ENCODE measurements at places on chromosomes 4 and X.

GRCh38 chrX:55450259-55450658, 1.7 kb upstream of the MAGEH1 start:
- peak; percentile 3 for DNase-seq

- peak; percentile 12 for DNase-seq
These were observed 121.6 kb upstream of the IGFBP7 start for GRCh38 chr4:57231781-57232180.

DNA sequence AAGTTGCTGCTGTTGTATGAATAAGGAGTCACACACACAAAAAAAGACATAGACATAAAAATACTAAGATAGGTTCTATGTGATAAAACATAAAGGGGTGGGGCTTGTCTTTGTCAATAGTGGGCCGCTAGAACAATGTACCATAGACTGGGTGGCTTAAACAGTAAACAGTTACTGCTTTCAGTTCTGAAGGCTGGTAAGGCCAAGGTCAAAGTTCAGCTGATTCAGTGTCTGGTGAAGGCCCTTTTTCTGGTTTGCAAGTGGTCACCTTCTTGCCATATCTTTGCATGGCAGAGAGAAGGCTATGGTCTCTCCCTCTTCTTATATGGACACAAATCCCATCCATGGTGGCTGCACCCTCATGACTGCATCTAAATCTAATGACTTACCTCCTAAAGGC, 1980.7 kb downstream of the PCDH7 start:
- DNase-seq = no peak

DNA sequence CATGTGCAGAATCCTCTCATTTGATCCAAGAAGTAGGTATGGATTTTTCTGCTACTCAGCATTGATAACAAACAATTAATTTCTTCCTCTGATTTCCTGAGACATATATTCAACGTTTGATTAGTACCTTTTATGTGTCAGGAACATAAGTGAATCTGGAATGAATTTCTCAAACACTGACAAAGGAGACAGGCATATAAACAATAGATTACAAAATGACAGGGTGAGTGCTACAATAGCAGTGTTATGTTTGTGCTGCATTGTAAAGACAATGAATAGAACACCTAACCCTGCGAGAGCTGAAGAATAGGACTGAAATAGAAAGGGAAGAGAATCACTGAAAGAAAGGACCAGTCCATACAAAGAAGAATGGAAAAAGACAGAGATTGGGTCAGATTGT, 52.9 kb downstream of the ARHGAP24 start:
- DNase-seq = no peak

DNA sequence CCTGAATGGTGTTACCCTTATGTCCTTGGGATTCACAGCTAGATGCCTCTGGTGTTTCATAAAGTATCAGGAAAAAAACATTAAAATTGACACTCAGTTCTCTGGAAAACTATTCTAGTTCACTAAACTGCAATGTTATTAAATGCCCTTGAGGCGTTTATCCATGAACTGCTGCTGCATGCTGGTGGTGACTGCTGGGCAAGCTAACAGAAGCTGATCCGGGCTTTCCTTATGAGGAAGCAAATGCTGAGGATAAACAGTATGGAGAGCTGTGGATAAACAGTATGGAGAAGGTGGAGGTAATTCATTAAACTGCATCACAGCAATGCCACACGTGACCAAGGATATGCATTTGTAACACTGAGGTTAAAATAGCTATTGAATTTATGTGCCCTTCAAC, 227.0 kb downstream of the NR3C2 start:
- no peak for DNase-seq

DNA sequence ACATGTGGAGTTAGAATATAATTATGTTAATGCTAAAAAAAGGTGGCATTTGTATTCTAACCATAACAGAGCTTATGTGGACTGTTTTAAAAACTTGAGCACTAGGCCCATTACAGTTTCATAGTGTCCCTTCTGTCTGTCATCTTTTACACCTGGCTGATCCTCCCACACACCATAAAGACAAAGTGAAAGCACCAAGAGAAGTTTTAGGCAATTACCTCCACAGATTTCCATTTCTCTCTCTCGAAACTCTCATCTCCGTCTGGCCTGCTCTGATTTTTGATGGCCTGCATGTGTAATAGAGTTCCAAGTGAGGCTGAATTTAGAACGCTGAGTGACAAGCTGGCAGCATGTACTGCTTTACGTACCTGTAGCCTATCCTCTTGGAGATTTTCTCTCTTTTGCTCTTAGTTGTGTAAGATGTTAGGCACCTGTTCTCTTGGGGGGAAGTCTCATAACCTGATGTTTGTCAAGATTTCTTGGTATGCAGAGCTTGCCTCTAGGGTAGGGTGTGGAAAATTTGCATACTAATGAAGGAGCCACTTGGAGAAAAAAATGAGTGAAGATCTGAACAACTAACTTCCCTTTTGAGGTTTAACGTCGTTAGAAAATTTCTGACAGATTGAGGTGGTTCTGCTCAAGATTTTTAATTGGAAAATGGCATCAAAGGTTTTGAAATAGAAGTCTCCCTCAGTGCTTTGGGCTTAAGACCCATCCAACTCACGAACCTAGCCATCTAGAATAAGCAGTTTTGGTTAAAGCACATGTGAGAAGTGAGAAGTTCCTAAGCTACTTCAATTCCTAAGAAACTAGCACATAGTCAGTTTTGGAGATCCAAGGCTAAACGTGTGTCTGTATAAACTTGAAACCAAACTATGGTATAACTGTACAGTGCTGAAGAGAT, 57.6 kb upstream of the RAP1GDS1 start:
- no peak for DNase-seq

- DNase-seq = peak; percentile 93
These were observed 558.9 kb downstream of the SPOCK3 start for GRCh38 chr4:166675411-166675810.

- DNase-seq = no peak
These were observed 8.3 kb downstream of the SLITRK2 start for GRCh38 chrX:145825896-145826295.

DNA sequence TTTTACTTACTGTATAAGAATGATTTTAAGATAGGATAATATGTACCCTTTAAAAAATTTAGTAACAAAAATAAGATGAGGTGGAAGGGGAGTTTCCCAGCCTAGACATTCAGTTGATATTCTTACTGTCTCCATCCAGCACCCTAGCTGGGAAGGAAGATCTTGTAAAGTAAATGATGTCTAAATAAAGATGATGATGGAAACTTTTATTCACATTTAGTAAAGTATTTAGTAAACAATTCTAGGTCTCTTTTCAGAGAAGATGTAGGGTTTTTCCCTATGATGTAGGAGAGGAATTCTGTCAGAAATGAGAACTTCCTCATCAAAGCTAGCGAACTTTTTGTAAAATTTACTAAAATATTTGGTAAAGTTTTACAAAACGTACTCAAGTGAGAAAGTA, 136.8 kb downstream of the RAPGEF2 start:
- no peak for DNase-seq

GRCh38 chr4:155026715-155027114, 181.7 kb upstream of the NPY2R start:
- DNase-seq = no peak

DNA sequence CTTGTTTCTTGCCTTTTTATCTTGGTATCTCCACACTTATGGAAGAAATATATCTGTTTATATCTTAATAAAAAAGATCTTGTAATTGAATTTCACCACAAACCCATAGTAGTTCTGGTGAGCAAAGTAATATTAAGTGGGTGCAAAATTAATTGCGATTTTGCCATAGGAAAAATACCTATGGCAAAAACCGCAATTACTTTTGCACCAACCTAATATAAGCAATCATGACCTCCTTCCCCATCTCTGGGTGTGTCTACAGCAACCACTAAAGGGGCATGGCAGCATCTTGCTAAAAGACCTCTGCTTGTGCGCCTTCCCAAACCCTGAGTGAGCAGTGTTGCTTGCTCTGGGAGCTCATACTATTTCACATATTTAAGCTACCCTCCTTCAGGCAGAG, 124.2 kb upstream of the GUCY1A1 start:
- DNase-seq = no peak

- DNase-seq = no peak
These were observed 366.6 kb upstream of the GRIA3 start for GRCh38 chrX:122817321-122817955.

GRCh38 chr4:25113915-25114904, 46.0 kb downstream of the SEPSECS start:
- DNase-seq = peak; percentile 57

DNA sequence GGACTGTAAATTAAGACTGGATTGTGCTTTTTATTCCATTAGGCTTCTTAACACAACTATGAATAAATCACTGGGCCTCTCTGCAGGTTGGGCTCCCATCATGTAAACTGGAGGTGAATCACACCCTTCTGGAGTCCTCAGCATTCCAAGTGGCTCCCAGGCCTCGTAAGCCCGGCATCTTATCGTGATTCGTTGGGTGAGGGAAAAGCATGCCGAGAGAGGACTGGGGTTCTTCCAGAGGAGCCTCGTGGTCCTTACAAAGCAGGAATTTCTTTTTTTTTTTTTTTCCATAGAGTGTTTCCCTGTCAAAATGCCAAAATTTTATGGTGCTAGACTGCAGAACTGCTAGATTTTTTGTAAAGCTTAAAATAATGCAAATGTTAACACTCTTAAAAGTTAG, 20.0 kb downstream of the CLDN22 start:
- peak; percentile 84 for DNase-seq

DNA sequence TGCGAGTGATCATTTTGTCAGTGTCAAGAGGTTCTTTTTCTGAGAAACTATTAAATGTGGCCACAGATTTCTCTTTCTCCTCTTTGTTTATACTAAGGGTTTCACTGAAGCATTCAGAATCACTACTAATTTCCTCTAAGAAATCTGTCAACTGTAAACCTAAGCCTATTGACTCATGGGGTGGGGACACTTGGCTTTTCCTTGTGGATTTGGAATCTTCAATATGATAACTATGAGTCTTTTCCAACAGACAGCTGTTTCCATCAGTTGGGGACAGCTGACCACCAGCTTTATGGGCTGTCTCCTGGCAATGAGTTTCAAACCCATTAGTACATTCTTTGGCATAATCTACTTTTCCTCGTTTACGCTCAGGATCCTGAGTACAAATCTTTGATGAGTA, 13.8 kb downstream of the PGRMC1 start:
- no peak for DNase-seq

- no peak for DNase-seq
These were observed 11.0 kb upstream of the TBC1D8B start for GRCh38 chrX:106791495-106791894.

DNA sequence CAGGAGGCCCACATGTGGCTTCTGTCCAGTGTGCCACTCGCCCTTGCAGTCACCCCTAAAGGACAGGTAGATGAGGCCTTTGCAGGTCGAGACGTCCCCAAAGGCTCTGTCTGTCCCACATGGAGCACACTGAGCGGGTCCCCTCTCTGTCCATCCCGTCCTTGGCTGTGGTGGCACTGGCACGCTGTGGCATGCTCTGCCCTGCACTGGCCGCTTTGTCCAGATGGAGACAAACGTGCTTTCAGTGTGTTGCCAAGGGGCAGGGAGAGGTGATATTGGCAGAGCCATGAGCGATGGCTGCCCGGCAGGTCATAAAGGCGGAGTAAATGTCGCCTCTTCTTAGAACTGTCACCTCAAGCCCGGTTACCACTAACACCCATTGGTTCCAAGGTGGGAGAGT, 86.9 kb upstream of the CLDN34 start:
- no peak for DNase-seq

DNA sequence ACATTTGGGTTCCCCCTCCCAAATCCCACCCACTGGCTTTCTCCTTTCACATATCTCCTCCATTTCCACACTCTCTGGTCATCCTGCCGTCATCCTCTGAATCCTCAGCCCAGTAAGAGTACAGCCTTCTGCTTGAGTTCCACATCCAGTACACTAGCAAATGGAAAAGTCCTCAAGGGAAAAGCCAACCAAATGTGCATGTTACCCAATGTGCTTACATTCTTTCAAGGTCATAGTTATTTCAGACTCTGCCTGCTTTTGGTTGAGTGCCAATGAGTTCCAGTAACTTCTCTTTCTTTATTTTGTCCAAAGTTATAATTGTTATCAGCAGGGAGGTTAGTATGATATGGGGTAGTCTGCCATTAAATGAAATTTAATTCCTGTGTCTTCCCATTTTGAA, 78.1 kb downstream of the SRPX start:
- DNase-seq = peak; percentile 71

DNA sequence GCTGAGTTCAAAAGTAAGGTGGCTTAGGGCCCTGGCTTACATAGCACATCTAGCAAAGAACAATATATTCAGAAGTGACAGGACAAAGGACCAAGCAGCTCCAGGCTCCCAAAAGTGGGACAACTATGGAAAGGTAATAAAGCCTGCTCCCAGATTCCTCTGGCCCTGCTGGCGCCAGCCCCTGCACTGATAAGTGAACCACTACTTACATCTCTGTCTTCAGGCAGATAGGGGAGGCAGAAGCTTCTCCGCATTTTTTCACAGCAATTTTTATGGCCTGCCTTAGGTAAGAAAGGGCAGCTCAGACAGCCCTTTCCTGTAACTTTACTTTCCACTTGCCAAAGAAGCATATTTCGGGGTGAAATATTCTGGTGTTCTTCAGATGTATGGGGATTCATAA, 83.9 kb downstream of the MTNR1A start:
- DNase-seq = no peak

DNA sequence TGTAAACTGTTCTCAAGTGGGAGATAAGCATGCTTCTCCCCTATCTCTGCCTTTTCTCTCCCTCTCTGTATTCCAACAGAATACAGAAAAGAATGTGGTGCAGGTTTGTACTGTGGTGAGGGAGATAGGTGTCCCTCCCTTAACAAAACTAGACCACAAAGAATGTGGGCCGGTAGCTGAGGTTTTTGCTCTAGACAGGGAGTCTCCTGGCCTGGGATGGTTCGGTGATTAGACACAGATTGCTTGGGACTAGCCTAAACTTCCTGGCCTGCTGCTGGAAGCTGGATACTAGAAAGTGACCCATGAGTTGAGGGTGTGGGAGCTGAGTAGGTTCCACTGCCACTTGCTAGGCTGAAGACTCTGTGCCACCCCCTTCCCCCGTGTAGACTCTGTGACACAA, 143.0 kb downstream of the CXXC4 start:
- no peak for DNase-seq

GRCh38 chr4:74205046-74205445, 47.1 kb downstream of the MTHFD2L start:
- peak; percentile 57 for DNase-seq

GRCh38 chr4:3111461-3111860, 37.0 kb downstream of the HTT start:
- peak; percentile 71 for DNase-seq

- no peak for DNase-seq
These were observed 108.1 kb downstream of the ANXA3 start for GRCh38 chr4:78659665-78660064.

DNA sequence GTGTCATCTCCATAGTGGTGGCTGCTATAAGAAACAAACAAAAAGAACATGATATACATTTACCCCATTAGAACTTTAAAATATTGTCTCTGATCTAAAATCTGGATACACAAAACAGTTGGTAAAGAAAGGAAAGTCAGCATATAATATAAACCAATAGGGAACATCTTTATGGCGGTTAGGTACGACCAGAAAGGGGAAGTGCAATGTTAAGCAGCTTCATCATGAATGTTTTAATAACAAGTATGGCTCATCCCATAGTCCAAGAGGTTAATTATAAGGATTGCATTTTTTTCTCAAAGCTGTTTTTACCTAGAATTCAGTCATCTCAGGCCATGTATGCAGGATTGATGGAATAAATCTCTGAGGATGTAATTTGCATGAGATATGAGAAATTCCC, 1869.7 kb downstream of the PCDH7 start:
- no peak for DNase-seq

GRCh38 chr4:54102531-54103106, 2.7 kb downstream of the GSX2 start:
- no peak for DNase-seq

- DNase-seq = no peak
These were observed 86.0 kb downstream of the LRP2BP start for GRCh38 chr4:185309770-185310169.

GRCh38 chrX:23031600-23031999, 31.8 kb downstream of the DDX53 start:
- DNase-seq = no peak

Measured in amniotic epithelial cell (primary cell).